ENCODE measurements at places on chromosomes 2 and 18.
A peak's percentile ranks its signal among the peaks of the same experiment; 100 is the strongest.

DNA sequence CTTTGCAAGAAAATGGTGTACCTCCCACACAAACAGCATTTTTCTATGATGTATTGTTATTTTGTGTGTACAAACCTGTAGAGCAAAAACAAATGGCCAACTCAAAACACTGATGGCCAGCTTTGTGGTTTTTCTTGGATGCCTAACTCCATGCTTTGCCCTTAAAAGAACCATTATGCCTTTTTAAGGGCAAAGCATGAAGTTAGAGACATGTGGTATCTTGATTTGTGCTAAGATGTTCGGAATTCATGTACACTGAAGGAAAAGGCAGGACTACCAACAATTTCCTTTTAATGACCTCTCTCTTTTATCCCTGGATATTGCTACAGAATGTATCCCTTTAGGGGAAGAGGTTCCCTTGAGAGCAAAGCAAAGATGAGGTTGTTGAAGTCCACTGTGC, 273.6 kb downstream of the SCG2 start:
- no peak for DNase-seq

GRCh38 chr2:26119521-26119920, 53.4 kb upstream of the GAREM2 start:
- no peak for DNase-seq

GRCh38 chr2:1744446-1745170, at the start of gene PXDN:
Gene PXDN (minus strand): TSS chr2:1744515. CDS start chr2:1744455, 60 bp downstream.
- peak; percentile 39 for DNase-seq

DNA sequence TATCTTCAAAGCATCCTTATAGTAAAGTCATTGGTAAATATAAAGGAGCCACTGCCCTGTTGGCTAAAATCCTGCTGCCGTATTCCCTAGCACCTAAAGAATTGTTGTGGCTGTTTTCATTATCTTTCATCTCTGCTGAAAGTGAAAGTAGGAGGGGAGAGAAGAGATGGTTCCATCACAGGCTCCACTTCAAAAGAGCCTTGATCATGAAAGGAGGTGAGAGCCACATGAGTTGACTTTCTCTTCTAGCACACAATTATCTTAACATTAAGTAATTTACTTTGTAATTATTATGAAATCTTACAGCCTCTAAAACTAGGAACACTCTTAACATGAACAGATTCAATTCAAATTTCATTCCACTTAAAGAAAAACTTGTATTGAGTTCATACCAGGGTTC, 1050.9 kb upstream of the LRRTM1 start:
- no peak for DNase-seq

- DNase-seq: no peak
Measured at GRCh38 chr2:37454851-37455762, 110.7 kb downstream of the QPCT start.

- DNase-seq: no peak
Measured at GRCh38 chr2:73063909-73064875, 7.3 kb downstream of the SFXN5 start.

DNA sequence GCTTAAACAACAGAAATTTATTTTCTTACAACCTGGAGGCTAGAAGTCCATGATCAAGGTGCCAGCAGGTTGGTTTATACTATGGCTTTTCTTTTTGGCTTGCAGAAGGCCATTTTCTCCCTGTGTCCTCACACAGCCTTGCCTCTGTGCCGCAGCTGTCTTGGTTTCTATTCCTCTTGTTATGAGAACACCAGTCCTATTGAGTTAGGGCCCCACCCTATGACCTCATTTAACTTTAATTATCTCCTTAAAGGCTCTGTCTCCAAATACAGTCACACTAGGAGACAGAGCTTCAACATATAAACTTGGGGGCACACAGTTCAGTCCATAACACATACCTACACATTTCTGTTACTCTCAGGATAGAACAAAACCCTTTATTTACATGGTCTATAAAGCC, 17.3 kb upstream of the RHOB start:
- no peak for DNase-seq

All from HEK293T (cell line).